BJ (cell line): ENCODE measurements at places on chromosomes 2 and 18.

- DNase-seq, result no peak
These were observed 51.2 kb downstream of the LIMS1 start for GRCh38 chr2:108585436-108585835.

DNA sequence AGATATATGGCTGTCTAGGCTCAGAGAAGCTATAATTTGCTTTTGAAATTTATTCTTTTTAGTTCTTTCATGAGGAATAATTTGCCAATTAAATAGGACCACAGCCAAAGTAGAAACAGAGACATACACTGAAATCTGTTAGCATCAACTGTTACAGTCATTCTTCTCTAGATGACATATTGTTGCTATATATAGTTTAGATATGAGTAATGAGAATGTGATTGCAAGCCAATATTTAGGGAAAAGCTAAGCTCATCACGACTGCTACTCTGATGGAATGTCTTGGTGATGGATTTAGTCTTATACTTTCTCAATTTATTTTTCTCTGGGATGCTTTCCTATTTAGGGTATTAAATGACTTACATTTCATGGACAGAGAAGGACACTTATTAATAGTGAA is 259.1 kb downstream of the LNPK start:
- no peak for DNase-seq

DNA sequence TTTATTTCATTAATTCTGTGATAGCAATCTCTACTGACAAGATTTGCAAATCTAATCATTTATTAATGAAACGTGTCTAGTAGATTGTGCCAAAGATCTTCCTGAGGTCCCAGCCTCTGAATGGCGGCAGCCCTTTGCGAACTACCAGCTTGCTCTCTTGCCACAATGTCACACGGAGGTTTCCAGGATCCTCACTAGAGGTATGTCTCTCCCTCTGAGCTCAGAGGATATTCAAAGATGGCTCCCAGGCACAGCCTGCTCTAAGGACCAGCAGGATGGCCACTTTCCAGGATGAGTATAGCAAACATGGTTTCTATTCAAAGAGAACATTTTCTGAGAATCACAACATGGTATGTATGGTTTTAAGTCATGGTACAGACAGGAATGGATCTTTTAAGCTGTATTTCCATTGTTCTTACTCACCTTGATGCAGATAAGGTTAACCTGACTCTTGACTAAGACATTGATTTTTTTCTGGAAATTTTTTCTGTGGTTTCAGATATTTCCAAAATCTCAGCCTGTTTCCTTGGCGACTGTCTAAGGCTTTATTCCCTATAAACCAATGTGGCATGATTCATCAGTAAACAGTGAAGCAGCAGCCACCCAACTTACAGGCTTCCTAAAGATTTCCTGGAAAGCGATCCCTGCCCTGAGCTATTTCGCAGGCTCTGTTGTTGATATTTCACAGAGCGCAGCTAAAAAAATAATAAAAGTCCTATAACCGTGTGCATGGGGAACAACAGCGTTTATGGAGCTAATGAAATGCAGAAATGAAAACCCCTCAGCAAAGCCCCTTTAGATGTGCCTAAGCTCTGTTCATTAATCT is 54.1 kb upstream of the KLF7 start:
- DNase-seq, result peak; percentile 52

DNA sequence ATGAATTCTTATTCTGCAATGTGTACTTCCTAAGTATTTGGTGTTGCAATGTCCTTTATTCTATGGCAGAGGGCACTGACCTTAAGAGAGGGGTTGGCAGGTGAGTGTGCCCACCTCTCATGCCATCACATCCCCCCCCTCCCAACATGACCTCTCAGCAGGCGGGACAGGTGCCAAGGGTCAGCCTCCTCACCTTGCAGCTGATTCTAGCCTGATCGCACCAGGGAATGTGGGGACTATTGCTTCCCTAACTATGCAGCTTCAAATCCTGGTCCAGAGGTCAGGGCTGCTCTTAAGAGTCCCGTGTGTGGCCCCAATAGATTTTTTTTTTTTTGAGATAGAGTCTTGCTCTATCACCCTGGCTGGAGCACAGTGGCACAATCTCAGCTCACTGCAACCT is 9.5 kb downstream of the HJURP start:
- no peak for DNase-seq

GRCh38 chr2:190887089-190887488 is 6.5 kb downstream of the GLS start:
- DNase-seq, result no peak

DNA sequence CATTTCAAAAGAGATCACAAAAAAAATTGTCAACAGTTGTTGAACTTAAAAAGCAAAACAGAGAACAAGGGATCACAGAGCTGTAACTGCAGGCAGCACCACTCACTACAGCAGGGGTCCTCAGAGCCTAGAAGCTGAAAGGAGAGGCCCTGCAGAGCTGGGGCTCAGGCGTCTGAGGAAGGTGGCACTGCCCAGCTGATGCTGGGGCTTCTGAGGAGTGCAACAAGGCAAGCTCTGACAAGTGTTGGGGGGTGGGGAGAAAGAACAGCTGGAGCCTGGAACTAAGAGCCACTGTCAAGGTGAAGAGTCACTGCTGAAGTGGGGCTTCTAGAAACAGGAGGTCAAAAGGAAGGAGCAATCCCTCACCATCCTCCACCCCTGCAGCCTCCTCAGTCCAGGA is 46.2 kb downstream of the FTCDNL1 start:
- DNase-seq, result no peak

GRCh38 chr2:109242210-109242653 is 113.2 kb downstream of the SH3RF3 start:
- no peak for DNase-seq

DNA sequence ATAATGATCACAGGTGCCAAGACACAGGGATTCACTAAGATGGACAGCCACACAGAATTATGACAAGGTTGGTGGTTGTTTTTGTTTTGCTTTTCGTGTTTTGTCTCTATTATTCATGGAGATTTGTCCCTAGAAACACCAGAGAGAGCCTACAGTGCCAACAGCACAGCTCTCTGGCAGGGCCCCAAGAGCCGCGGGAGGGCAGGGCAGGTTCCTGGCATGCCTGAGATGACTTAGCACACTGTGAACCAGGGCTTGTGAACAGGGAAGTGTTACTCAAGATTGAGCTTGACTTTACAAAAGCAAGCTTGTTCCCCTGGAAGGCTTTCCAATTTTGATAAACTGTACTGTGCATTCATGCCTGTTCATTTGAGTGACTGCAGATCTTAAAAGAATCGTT is 437.4 kb upstream of the SALL3 start:
- no peak for DNase-seq

DNA sequence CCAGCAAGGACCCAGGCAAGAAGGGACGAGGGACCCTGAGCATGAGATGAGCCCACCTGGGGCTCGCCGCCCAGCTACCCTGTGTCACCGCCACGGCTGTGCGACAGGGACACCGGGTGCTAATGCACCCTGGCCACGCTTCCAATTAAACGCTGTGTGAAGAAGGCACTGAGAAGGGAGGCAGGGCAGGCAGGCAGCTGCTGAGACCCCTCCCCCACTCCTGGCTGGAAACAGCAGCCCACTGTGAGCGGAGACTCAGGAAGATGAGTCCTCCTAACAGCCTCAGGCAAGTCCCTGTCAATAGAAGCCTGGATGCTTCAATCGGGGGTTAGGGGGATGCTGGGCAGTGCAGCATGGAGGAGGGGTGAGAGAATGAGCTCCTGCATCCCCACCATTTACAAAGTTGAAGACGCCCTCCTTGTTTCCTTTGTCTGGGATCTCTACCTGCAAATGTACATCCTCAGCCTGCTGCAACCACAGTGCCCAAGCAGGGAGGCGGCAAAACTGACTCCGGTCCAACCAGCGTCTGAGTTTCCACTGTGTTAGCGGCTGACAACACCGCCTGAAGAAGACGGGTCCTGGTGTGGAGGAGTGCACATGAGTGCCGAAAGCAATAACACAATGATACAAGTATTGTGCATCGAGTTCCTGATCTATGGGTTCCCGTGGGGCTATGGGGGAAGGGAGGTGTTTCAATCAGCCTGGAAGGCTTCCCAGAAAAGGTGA is 12.8 kb downstream of the TMEM163 start:
- no peak for DNase-seq

DNA sequence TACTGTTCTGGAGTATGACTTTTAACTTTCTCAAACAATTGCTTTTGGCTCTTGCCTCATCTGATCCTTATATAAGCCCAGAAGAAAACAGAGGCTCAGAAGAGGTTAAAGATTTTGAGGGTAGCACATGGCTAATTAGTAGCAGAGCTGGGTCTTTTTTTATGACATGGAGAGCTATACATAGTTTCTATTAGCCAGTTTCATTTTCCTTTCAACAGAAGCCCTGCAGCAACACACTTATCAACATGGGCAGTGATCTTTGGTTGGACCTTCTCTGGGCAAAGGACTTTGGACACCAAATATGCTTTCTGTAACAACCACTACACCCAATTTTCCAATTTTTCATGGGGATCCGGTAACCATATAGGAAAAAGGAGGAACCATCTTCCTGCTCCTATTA is 64.9 kb downstream of the NCKAP5 start:
- no peak for DNase-seq

- no peak for DNase-seq
These were observed 53.5 kb upstream of the ASPRV1 start for GRCh38 chr2:70014959-70015358.

DNA sequence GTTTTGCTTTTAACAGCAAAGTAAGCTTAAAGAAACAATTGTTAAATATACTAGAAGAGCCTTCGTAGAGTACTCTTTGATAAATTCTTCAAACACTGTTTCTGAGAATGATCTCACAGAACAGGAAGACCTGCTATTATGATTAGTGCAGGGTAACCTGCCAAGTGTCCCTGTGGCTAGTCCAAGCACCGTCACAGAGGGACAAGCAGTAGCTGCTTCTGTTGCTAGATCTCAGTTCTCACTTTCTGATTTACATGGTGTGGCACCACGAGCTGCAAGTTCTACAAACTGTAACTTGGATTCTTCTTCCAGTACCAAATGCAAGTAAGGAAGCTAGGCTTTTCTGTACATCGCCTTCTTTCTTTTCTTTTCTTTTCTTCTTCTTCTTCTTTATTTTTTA is 121.5 kb downstream of the PIEZO2 start:
- DNase-seq, result no peak

GRCh38 chr2:63465633-63466032 is 122.6 kb downstream of the WDPCP start:
- DNase-seq, result no peak
